GM12864 (cell line): ENCODE measurements at places on chromosomes 13 and 19.
A peak's percentile ranks its signal among the peaks of the same experiment; 100 is the strongest.

GRCh38 chr13:26558074-26558805 lies 757 bp downstream of the WASF3 start:
- no peak for DNase-seq

DNA sequence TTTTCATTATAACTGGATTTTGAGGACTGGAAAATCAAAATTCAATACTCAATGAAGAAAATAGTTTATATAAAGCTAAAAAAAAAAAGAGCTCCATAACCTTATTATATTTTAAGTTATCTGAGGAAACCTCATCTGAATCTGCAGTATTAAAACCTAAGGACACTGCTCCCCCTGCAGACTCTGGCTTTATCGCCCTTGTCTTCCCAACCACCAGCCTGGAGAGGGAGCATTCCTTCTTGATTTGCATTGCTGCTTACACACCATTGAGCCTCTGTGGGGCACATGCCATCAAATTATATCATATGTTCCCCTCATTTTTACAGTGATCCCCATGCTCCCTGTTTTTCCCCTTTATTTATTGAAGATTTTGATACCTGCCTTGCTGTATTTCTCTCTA lies 871.4 kb upstream of the GPC6 start:
- no peak for DNase-seq

GRCh38 chr13:66076417-66076816 lies 1153.7 kb downstream of the PCDH9 start:
- DNase-seq, result no peak

GRCh38 chr13:31898378-31899071 lies 133.0 kb upstream of the FRY start:
- DNase-seq, result no peak

GRCh38 chr13:113528813-113529180 lies 38.3 kb upstream of the DCUN1D2 start:
- DNase-seq, result no peak

GRCh38 chr19:30762651-30763050 lies 390.5 kb downstream of the ZNF536 start:
- no peak for DNase-seq

DNA sequence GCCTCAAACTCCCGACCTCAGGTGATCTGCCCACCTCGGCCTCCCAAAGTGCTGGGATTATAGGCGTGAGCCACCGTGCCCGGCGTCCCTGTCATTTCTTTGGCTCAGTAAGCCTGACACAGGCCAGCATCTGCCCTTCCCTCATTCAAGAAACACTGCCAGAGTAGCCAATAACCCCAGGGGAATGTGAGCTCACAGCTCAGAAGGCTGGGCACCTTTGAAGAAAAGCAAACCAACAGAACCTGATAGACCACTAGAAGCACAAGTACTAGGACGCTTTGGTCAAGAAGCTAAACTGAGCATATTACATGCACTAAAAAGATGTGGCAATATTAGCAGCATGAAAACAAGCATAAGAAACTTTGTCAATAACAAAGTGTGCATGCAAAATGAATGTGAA lies 14.2 kb downstream of the SIGLEC5 start:
- DNase-seq, result no peak

DNA sequence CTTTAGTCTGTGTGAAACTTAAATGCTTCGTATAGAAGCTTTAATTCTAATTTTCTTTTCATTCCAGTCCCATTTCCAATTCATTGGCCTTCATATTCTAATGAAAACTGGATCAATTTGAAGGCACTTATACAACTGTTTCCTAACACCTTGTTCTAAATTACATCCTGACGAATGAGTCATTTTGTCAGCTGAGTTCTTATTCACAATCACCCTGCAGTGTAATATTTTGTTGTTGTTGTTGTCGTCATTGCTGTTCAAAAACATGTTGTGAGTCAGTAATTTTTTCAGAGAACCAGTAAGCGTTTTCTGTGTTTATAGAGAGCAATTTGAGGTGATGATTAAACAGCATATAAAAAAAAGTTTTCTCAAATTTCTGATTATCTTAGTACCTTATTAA lies 290.0 kb downstream of the PCDH9 start:
- DNase-seq, result no peak

DNA sequence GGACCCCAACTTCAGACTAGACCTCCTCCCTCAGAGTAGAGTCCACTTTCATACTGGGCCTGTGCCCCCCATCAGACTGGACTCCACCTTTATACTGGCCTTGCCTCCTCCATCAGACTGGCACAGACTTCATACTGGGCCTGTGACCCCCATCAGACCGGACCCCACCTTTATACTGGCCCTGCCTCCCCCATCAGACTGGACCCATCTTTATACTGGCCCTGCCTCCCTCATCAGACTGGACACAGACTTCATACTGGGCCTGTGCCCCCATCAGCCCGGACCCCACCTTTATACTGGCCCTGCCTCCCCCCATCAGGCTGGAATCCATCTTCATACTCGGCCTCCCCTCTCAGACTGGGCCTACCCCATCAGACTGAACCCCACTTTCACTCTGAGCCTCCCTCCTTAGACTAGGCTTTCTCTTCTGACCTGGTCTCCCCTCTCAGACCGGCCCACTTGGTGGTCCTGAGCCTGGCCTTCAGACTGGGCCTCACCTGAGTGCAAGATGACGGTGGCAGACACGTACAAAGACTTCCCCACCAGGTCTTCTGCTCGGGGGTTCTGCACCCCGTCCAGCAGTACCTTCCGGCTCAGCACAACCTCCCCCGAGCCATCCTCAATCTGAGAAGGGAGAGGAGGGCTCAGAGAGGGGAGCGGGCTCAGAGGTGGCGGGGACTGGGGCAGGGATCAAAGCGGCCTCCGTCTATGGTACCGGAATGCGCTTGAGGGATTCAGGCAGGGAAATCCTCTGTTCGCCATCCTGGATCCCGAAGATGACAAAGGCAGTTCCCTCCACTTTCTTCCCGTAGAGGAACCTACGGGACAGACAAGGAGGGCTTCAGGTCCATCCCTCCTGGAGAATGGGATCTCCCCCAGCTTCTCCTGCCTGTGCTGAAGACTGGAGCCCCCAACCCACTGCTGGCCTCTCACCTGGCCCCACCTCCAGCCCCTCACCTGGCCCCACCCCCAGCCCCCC lies 7.5 kb downstream of the C3 start:
- no peak for DNase-seq

DNA sequence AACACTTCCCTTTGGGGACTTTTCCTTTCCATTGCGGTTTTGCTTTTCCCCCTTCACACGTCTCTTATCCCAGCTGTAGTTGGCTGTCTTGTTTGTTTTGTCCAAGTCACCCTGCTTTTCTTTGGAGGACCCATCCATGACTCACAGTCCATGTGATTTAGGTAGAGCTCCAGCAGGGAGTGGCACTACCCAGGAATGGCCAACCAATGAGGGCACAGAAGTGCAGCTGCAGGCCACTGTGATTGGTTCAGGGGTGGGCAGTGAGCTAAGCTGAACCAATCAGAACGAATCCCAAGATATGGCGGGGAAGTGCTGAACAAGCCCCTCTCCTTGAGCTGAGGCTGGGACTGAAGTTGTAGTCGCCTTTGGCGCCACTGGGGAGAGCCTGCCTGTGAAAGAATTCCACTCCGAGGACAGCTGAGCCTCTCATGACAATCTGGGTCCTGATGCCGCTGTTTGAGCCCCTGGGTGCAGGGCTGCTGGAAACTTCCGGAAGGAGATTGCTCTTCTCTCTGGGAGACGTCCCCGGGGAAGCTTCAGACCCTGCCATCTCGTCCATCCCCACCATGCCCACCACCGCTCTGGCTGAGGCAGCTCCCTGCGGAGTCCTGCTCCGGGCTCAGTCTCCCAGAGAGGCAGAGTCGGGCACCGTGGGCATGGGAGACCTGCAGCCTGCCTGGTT lies 62.9 kb upstream of the URI1 start:
- no peak for DNase-seq

DNA sequence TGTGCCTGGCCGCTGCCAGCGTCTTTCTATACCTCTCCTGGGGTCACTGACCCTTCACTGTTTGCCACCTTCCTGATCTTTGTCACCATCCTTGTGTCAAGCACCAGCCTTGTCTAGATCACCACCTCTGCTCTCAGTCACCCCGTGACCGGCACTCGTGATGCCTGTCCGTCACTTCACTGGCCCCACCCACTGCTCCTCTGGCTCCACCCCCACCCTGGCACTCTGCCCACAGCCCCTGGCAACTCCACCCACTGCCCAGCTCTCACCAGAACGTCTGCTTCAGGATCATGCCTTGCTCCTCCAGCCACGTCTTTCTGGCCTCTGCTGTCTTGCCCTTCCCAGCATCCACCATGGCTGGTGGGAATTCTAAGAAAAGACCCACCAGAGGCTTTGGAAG lies 24.8 kb upstream of the PLA2G4C start:
- DNase-seq, result no peak

- DNase-seq, result no peak
These were observed 13.6 kb downstream of the DLEU7 start for GRCh38 chr13:50829896-50830295.

DNA sequence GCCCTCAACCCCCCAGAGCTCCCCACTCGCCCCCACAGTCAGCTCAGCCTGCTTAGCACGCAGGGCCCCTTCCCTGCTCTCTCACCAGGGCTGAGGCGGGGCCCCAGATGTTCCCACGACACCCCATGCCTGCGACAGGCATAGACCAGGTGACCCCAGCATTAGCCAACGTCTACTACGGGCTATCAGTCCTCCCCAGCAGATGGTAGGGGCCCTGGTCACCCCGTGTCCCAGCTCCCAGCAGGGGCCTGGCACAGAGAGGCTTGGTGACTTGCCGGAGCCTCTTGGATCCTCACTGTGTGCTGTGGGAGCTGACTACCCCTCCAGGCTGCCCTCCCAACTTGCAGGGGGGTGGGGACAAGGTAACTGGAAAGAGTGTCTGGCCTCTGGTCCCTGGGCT lies 80.6 kb downstream of the KDM4B start:
- DNase-seq, result no peak

GRCh38 chr19:584240-585001 lies 5.3 kb upstream of the HCN2 start:
- DNase-seq, result no peak

DNA sequence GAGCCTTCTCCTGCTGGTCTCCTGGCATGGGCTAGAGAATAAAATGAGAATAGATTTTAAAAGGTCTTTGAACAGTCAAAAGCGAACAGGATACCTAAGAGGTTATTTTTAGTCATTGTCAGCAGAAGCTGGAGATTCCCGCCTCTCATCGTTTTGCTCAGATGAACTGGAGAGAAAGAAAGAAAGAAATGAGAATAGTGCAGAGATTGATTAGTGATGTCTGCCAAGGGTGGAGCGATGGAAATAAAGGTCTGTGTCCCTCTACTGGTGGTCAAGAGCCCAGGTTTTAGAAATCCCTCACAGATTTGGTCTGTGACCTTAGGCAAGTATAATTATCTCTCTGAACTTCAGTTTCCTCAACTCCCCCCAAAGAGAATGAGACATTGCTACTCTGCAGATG lies 5.3 kb downstream of the NCAN start:
- no peak for DNase-seq

DNA sequence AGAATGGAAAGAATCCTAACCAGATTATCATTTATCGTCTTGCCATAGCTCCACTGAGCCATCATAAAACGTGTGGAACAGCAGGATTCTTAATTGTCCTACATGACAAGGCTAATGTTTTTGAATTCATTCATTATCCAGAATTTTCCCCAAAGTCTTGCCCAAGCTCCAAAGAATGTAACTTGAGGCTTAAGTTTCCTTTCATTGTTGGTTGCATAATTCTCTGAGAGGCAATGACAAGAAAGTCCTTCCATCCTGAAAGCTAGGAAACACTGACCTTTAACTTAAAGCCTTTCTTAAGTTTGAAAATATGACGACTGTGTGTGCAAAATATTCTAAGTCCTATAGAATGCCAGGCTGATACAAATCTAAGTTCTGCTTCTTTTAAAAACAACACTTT lies 546.1 kb downstream of the SUCLA2 start:
- DNase-seq, result no peak

DNA sequence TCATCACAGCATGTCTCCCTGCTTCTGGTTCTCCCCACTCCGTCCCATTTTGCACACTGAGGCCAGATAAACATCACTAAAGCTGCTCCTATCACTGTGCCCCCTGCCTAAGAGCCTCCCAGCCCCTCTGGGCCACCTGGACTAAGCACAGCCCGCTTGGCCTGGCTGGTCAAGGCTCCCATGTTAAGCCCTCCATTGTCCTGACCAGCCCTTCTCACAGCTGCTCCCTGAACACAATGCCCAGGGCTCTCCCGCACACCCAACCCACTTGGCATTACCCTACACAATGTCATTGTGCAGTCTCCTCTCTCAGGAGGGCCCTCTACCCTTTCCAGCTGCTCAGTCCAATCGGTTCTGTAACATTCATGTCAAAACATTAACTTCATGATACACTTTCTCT lies 133.4 kb downstream of the NUFIP1 start:
- no peak for DNase-seq

DNA sequence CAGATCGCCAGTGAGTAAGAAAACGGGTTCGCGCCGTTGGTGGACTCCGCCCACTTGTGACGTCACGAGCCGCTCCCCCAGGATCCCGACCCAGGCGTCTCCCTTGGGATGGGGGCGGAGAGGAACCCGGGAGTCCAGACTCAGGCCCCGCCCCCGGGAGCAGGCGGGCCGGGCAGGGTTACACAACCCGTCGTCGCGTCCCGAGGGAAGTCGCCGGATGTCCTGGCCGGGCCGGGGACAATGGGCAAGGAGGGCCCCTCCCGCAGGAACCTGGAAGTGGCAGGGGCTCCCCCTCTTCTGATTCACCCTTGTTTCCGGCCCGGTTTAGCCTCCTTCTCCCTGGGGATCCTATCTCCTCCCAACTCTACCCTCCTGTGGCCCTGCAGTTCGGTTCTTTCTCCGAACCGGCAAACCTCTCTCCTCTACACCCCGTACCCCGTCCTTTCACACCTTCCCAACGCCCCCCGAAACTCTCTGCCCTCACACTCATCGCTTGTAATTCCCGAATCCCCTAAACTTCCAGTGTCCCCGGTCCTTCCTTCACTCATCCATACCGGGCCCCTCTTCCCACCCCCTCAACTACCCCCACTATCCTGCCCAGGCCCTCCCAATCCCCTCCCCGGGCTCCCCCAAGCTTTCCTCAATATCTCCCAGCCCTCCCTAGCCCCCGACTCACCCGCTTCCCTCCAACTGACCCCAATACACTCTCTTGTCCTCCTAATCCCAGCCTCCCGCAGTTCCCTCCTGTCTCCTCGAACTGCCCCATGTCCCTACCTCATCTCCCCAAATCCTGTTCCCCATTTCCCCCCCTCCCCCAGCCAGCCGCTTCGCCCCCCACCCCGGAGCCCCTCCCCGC lies 20.0 kb upstream of the ERCC1 start:
- no peak for DNase-seq

GRCh38 chr13:94548382-94548781 lies 47.6 kb downstream of the TGDS start:
- DNase-seq, result no peak

GRCh38 chr19:13843104-13843921 lies 33.6 kb upstream of the NANOS3 start:
- DNase-seq, result no peak

GRCh38 chr19:16111160-16111908 lies at the start of gene RAB8A:
Gene RAB8A (plus strand): TSS chr19:16111889. CDS start chr19:16111902, 13 bp downstream.
- peak; percentile 95 for DNase-seq

GRCh38 chr19:18128044-18128443 lies 24.9 kb upstream of the PIK3R2 start:
- no peak for DNase-seq

DNA sequence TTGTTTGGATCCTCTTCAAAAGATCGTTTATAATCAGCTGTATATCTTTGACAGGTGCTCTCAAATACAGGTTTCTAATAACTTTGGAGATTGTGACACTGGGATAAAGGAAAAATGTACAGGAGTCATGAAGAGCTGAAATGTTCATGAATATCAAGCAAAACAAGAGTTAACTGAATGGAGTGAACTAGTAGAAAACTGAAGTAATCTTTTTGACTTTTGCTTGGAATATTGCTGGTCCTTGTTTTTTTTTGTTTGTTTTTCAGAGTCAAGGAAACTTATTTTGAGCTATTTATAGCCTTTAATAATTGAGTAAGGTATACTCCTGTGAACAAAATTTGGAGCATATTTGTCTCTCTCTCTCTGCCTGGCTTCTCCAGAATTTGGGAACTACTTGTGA lies 25.3 kb downstream of the MED4 start:
- DNase-seq, result no peak
